HT1080 (cell line): ENCODE measurements at places on chromosomes 12 and 14.

DNA sequence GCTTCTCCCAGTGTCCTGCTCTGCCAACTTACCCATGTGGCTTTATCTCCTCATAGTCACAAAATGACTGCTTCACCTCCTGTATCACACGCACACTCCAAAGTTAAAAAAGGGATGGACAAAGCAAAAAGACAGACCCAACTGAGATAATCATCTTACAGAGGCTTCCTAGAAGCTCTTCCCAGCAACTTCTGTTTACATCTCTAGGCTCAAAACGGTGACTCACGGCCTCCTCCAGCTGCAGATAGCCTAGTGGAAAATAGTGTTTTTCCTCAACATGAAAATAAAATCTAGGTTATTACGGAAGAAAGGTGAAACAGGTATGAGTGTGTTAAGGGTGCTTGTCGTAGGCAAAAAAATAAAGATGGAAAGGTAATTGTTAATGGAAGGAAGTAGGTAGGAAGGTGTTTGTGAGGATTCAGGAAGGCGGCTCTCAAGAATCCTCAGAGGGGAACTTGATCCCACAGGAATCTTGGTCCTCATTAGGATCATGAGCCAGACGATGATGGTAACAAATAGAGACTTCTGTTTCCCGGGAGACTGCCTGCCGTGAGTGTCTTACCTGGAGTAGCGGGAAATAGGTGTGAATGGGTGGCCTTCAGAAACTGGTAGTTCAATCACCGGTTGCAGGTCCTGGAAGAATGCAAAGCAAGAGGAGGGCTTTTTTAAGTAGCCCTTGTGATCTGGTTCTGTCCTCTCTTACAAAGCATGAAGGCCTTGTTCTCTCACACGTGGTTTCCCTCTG lies 487.5 kb upstream of the TMEM132C start:
- DNase-seq: no peak

GRCh38 chr14:84202486-84202885 lies 1327.5 kb upstream of the FLRT2 start:
- DNase-seq: no peak

DNA sequence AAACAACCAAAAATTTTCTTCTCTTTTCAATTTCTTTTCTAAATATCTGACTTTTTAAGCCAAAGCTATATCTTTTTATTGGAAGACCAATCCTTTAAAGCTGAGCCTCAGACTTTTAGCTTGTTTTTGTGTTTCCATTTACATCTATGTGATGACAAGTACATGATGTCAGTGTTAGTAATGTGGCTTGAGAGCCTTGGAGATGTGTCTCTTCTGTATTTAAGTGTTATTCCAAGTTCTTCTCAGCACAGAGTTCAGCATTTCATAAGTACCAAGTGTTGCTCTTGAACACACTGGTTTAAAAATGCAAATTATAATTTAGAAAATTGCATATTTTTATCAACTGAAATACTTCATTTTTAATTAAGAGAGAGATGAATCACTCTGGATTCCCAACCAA lies 948.9 kb upstream of the FLRT2 start:
- DNase-seq: no peak

- DNase-seq: peak; percentile 79
Observed at GRCh38 chr12:132827763-132828703, 636 bp downstream of the GOLGA3 start.

DNA sequence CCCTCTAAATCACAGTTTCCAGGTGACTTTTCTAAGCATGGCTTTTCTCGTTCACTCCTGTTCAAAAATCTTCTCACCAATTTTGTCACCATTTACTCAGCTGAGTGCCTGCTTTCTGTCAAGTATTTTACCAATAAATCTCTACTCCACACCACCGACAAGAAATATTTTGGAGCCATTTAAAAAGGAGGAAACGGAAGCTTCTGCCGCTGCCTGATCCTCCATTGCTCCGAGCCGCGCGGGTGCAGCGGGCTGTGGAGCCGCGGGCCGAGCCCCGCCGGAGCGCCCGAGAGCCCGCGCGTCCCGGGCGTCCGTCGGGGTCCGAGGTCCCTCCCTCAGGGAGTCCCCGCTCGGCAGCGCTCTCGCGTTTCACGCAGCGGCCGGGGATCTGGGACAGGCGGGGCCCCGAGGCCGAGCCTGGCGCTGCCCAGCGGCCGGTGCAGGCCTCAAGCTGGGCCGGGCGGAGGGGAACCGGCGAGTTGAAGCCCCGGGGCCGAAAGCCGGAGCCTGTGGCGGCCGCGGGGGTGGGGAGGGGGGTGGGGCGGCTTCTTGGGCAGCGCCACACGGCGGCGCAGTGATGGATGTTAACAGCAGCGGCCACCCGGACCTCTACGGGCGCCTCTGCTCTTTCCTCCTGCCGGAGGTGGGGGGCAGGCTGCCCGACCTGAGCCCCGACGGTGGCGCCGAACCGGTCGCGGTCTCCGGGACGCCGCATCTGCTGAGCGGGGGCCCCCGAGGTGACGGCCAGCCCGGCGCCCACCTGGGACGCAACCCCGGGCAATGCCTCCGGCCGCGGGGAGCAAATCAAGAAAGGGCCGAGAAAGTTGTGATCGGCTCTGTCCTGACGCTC lies 1.1 kb upstream of the HEBP1 start:
- DNase-seq: peak; percentile 52

- no peak for DNase-seq
Observed at GRCh38 chr12:41980390-41980789, 164.3 kb downstream of the GXYLT1 start.

DNA sequence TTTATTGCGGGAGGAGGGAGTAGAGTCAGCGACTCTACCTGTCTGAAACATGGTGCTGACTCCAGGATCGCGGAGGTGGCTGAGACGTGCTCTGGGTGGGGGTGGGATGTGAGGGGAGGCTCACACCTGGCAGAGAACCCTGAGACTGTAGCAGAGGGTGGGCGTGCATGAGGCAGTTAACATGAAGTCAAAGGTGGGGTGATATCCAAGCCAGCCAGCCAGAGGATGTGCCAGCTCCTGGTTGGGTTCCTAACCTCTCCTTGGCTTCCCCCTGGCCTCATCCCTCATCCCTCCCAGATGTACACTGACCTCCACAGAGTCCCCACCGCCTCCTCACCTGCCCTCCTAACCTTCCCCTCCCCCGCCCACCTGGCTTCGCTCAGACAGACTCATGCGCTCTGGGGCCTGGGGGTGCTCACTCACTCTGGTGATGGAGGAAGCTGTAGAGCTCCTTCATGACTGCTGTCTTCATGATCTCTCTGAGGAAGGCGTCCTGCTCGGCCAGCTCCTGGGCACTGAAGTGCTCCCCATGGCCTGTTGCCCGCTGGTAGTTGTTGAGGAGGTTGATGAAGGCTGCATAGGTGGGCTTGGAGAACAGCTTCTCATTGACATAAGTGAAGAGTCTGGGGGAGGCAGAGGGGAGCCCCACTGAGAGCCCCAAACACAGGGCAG lies 9.3 kb downstream of the ENDOU start:
- no peak for DNase-seq

- DNase-seq: no peak
Observed at GRCh38 chr12:47591361-47591791, 114.5 kb downstream of the RPAP3 start.

GRCh38 chr12:59724011-59724695 lies 128.3 kb downstream of the SLC16A7 start:
- no peak for DNase-seq

GRCh38 chr12:50677858-50678257 lies 86.0 kb upstream of the ATF1 start:
- DNase-seq: no peak

DNA sequence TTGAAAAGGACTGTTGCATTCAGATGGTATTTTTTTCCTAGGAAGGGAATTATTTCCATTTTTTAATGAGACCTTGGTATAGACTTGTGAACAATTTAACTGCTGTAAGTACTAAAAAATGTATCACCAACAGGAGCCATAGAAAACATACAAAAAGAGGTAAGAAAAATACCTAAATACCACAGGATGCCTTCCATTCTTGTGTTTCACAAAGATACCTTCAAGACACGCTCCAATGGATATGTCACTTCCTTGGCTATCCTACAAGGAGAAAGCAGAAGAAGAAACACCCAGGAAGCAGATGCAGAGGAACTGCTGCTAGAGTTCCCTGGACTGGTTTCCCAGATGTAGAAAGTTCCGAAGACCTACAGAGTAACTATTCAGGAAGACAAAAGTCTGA lies 54.2 kb downstream of the PTPN21 start:
- DNase-seq: no peak

DNA sequence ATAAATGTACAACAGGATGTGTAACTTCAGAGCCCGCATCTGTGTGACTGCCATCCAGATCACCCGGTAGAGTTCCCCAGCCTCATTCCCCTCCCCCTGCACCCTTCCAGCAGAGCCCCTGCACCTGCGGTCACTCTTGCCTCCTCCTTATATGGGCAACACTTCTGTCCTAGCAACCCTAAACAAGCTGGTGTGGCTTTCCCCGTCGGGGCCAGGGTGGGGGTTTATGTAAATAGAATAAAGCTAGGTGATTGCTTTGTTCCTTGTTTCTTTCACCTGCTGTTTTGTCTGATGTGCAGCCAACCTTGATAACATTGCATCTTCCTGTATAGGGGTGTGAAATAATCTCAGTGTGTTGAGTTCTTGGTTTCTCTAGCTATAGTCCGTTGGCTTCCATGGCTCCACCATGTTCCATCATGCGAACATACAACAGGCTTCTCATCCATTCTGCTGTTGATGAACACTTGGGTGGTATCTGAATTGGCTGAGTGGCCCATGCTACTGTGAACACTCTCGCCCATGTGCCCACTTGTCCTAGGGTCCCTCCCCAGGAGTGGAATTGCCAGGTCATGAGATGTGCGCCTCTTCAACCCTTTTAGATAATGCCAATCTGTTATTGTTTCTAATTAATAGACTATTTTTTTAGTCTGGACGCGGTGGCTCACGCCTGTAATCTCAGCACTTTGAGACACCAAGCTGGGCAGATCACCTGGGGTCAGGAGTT lies 102.2 kb downstream of the KIF26A start:
- DNase-seq: no peak

DNA sequence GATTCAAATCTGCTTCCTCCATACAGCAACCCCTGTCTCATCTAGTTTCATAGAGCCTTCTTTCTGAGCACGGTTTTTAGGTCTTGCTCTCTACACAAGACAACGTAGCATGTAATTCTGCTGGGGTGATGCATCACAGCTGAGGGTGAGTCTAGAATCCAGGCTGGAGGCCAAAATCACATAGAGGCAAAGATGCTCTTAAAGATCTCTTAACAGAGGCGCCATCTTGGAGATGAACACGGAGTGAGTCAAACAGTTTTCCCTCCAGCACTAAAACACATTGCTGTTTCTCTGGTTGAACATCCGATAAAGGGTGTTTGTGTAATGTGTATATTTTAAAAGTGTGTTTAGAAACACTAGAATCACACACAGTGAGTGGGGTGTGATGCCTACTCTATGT lies 78.9 kb downstream of the NOS1 start:
- DNase-seq: no peak

DNA sequence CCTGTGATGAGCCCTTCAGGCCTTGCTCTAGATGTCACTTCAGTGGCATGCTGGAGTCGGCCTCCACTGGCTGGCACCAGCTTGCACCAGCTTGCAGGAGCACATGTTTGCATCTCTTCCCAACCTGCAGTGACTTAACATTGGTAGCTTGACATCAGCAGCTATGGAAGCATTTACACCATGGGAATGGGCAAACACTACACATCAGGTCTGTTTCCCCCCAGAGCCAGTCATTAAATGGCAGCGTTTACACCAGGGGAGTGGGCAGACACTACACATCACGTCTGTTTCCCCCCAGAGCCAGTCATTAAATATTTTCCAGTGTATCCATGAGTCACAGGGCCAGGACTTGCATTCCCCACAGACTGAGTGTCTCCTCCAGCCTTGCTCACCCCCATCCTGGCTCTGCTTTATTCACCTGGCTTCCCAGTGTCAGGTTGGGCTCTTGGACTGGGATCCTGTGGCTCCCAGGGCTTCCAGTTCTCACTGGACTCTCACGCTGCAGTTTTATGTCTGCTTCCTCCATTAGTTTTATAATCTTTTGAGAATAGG lies 51.6 kb upstream of the VRK1 start:
- peak; percentile 28 for DNase-seq
